Activated naive CD4-positive, alpha-beta T cell treated with anti-CD3 and anti-CD28 coated beads, Interleukin-2, amount 50 U/mL, for 16 hours (primary cell): ENCODE measurements at places on chromosomes 5 and 9.

DNA sequence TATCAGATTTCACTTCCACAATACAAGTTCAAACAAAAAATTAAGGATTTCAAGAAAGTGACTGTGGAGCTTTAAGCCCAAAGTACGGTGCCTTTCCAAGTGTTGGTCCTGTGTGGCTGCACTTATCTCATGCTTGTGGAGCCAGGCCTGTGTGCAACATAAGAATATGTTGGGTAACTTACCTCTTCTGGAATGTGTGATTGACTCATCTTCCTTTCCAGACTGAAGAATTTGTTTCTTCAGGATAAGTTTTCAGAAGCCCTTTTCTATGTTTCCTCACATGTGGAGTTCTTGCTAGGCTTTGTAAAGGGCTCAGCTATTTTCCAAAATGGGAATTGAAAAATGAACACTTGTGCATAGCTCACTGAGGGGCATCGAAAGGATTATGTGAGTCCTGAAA, 485.1 kb upstream of the PAPPA start:
- DNase-seq, result no peak

DNA sequence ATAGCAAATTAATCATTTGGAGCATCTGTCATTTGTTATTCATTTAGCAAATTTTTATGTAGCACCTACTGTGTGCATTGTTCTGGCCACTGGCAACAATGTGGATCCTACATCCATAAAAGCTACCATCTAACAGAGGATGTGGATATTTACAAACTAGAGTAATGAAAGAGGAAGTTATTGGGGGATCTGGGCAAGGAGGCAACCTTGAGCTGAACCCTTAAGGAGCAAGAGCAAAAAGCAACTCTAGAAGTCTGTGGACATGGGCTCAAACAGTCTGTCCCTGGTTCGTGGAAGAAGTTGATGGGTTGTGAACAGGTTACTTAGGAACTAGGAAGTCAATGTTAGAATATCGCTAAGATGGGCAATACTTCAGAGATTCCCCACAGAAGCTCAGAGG, 259.9 kb downstream of the SYK start:
- DNase-seq, result no peak

GRCh38 chr9:134592819-134593200, 48.8 kb upstream of the COL5A1 start:
- no peak for DNase-seq

DNA sequence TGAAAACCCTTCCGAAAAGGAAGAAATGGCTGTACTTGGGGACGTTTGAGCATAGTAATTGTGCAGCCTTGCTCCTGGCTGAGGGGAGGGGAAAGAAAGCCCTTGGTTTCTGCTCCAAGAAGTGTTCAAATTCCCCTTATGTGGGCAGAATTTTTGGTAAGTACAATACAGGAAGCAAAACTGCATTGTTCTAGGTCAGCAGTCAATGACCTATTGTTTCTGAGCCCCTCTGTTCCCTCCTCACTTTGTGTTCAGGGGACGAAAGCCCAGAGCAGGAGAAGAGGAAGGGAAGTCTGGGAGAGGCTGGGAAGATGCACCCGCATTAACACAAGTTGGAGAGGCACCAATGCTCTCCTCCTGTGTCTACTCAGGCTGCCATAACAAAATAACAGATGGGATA, 11.9 kb downstream of the BASP1 start:
- no peak for DNase-seq

DNA sequence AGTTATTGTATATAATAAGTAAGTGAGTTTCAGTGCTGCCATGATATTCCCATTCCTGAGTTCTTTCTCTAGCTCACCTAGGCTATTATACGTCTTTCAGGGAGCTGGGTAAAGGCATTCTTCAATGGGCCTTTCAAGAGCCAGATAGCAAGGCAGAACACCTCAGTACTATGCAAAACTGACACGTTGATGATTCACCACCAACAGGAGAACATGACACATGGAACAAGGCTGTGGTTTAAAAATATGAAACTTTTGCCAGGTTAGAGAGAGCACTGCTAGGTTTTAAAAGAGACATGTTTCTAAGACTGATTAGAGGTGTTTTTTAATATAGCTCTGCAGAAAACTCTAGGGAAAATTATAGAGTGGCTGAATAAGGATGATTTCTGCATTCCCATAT, 95.9 kb downstream of the UGCG start:
- DNase-seq, result no peak

- DNase-seq, result no peak
Observed at GRCh38 chr5:179211068-179211467, 134.2 kb downstream of the ADAMTS2 start.

DNA sequence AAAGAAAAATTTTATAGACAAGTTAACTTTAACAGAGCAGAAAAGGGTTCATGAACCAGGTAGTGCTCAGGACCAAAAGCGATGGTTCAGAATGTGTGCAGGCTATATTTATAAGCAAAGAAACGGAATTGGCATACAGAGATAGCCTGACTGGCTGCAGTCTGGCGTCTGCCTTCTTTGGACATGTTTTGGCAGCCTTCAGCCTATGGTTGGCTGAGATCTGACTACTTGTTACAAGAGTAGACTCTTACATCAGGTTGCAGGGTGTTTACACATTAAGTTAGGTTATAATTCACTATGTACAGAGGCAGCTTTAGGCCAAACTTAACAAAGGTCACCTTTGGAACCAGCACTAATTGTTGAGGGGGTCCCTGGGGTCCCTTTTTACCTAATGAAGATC, 7.0 kb downstream of the NOP16 start:
- no peak for DNase-seq

- DNase-seq, result no peak
Observed at GRCh38 chr5:120096413-120096812, 367.7 kb upstream of the PRR16 start.

DNA sequence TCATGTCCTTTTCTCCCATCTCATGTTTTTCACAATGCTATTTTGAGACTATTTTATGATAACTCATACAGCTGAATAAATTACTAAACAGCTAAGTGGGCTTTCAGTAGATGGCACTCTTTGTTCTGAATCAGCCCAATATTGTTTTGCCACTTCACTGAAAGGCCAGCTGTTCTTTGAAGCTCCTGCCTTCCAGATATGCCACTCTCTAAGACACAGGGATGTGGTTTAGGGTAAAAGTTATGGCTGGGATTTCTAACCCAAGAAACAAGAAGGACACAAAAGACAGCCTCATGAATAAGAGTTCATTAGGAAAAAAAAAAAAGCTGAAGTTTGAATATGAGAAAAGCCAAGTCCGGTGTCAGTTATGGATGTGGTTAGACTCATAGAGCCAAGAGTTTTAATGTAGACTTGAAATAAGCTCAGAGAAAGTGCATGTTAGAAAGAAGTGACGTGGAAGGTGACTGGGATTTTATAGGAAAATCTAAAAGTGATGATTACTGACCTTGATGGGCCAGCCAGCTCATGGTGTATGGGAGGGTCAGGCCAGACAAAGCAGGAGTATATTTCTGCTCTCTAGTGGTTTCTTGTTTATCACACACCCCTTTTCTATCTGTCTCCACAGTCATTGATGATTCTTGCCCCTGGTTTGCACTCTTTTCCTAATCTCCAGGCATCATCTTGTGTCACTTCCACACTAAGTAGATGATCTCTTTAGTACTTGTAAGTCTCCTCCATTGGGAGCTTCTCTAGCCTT, 488.5 kb downstream of the NR2F1-AS1 start:
- no peak for DNase-seq

DNA sequence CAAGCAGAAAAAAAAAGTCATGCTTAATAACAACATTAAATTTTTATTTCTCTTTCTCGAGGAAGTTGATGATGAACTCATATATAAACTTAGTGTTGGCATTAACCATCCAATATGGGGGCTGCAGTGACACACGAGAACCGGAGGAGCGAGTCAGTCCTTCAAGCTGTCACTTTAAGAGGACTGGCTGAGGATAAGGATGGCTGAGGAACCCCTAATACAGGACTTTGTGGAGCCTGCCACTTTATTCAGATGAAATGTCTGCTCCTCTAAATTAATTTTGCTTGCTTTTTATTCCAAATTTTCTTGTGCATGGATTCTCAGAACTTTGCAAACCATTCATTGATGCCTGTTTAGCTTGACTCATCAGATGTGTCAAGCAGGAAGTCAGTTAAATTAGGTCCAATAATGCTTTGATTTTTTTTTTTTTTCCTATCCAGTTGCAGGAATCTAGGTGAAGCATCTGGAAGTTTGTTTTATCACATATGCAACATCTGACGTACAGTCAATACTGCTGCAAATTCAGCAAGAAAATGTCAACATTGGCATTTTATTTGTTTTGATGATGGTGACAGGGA, 144.2 kb upstream of the COL5A1 start:
- DNase-seq, result no peak

GRCh38 chr9:134925011-134925511, 7.3 kb upstream of the FCN1 start:
- DNase-seq, result no peak

- DNase-seq, result no peak
Observed at GRCh38 chr9:37522971-37523370, 37.2 kb downstream of the POLR1E start.

DNA sequence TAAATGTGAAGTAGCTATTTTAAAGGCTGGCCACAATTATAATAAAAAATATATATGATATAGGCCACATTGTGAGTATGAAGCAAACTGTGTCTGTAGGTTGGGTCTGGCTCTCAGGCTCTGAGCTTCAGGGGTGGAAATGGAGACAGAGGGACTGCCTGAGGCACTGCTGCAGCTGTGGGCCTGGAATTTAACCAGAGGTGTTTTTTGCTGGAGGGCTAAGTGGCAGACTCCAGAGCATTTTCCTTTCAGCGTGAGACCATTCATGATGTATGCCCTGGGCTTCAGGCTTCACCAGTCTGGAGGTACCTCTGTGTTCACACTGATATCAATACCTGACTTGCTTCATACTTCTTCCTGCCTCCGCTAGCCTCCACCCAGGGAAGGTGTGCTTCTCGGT, 64.9 kb upstream of the IL12B start:
- DNase-seq, result no peak

- no peak for DNase-seq
Observed at GRCh38 chr5:113157886-113158285, 181.3 kb downstream of the DCP2 start.

- DNase-seq, result no peak
Observed at GRCh38 chr5:118919016-118919415, 69.3 kb downstream of the DTWD2 start.

DNA sequence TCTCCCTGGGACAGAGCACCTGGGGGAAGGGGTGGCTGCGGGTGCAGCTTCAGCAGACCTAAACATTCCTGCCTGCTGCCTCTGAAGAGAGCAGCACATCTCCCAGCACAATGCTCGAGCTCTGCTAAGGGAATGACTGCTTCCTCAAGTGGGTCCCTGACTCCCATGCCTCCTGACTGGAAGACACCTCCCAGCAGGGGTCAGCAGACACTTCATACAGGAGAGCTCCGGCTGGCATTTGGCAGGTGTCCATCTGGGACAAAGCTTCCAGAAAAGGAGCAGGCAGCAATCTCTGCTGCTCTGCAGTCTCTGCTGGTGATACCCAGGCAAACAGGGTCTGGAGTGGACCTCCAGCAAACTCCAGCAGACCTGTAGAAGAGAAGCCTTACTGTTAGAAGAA, 77.2 kb downstream of the SLCO6A1 start:
- no peak for DNase-seq

GRCh38 chr5:43675357-43675756, 72.4 kb downstream of the NNT start:
- no peak for DNase-seq

DNA sequence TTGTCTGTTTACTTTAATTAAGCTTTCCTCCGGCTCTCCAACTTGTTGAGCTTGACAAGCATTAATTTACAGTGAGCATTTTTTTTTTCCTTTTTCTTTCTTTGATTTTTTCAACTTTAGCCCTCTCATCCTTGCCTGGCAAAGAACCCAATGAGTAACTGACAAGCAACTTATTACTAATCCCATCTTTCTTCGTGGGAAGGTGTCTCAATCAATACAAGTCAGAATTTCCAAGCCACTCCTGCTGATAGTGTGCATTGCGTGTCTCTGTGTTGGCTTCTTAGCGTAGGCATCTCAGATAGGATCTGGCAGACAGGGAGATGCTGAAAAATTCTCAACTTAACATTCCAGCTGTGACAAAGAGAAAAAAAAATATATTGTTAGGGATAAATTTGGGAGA, 527.7 kb upstream of the WWC1 start:
- no peak for DNase-seq

DNA sequence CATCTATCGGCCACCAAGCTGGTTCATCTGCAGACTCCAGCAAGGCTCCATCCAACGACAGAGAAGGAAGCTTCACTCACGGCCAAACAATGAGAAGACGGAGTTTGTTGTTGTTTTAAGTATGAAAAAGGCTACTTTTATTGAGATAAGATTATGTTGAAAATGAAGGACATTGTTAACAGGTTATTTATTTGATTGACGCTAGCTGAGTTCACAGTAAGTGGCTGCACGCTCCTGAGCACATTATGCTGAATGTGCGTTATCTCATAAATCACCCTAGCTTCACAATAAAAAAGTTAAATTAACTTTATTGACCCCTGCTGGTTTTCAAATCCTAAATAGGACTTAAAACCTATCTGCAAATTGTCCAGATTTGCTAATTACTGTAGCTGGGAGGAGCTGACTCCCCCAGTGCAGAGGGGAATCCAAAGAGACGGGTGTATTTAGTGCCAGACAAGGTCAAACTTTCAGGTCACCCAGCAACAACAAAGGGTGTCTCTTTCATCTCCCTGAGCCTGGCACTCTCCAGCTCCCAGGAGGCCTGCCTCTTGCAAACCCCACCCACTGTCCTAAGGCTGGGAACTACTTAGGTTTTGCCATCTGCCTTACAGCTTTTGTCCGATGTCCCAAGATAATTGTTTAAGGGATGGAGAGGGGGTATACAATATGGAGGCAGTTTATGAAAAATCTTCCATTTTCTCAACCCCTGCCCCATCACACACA, 129.2 kb downstream of the ZDHHC21 start:
- DNase-seq, result no peak

DNA sequence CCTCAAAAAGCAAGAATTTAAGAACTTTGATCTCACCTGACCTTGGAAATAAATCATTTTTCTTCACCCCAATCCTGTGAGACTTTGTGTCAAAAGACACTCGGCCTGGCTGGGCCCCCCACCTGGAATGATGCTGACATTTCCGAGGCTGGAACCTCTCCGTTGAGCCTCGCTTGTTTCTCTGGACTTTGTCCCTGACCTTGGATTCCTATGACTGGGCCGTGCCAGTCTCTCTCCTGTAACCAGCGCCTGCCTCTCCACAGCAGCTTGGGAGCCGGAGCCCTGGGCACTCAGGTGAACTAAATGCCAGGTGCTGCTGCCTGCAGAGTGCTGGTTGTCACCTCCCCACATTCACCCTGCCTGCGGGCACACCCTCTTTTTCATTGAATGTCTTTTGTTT, 62.7 kb downstream of the RETREG1 start:
- DNase-seq, result no peak

DNA sequence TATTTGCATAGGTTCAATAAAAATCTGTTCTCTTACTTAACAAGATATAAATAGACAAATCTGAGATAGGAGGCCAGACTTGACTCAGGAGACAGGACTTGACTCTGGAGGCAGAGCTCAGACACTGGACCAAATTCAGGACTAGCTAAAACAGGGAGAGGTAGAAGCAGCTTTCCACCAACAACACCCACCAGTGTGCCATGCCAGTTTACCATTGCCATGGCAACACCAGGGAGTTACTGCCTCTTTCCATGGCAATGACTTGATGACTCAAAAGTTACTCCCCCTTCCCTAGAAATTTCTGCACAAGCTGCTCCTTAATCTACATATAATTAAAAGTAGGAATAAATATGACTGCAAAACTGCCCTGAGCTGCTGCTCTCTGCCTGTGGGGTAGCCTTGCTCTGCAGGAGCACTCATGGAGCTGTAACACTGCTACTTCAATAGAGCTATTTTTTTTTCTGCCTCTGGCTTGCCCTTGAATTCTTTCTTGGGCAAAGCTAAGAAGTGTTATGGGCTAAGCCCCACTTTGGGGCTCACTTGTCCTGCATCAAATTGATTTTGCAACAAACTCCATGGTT, 473.0 kb downstream of the PLK2 start:
- no peak for DNase-seq
